ENCODE measurements at places on chromosomes 11 and 22.

- peak; percentile 75 for DNase-seq
These were observed 29.5 kb upstream of the CCDC34 start for GRCh38 chr11:27392278-27393114.

DNA sequence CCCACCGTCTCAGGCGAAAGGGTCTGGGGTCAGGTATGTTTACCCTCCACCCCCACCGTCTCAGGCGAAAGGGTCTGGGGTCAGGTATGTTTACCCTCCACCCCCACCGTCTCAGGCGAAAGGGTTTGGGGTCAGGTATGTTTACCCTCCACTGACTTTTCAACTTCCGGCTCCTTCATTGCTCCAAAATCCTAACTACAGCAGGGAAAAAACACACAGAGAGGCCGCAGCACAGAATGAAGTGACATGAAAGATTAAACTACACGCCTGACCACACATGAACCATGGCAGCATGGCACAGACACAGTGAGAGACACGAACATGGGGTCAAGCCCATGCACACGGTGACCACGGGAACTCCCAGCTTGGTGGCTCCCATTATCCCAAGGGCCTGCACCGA is 634.9 kb upstream of the B3GAT1 start:
- DNase-seq = no peak

GRCh38 chr11:63920126-63920938 is 3.4 kb upstream of the RCOR2 start:
- DNase-seq = peak; percentile 19

DNA sequence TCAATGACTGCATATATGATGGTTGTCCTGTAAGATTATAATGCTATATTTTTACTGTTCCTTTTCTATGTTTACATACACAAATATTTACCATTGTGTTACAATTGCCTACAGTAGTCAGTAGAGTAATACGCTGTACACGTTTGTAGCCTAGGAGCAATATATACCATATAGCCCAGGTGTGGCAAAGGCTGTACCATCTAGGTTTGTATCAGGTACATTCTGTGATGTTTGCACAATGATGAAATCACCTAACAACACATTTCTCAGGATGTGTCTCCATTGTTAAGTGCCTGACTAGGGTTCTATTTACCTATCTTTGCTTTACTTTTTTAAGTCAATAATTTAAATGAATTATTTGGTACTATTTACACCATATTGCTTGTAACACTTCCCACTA is 21.9 kb downstream of the PRR5L start:
- DNase-seq = no peak

- no peak for DNase-seq
These were observed 561.6 kb downstream of the BUD13 start for GRCh38 chr11:116211147-116211546.

DNA sequence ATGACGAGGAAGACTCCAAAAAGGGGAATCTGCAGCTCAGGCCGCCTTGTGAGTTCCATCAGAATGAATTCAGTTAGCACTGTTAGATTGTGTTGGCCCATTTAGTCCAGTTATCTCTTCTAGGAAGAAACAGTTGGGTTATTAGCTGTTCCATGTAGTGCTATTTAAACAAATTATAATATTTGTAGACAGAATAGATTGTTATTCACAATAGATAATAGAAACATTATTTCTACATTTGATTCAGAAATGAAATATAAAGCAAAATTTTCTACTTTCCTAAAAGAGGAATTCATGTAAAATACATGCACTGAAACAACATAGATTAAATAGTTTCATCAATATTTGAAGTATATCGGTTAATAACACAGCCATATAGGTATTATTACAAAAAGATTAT is at the start of gene OR8K5:
Gene OR8K5, minus strand, starts transcription at position 101 of the 400 bp plus-strand sequence. Its CDS starts 0 bp downstream, at position 101.
- no peak for DNase-seq

GRCh38 chr11:7493670-7494069 is 8.4 kb downstream of the OLFML1 start:
- no peak for DNase-seq

GRCh38 chr11:91906871-91907624 is 317.6 kb upstream of the FAT3 start:
- DNase-seq = no peak

GRCh38 chr11:124640666-124641065 is 18.0 kb downstream of the TBRG1 start:
- DNase-seq = no peak

- peak; percentile 80 for DNase-seq
These were observed 10.4 kb upstream of the SREBF2 start for GRCh38 chr22:41822317-41823057.

DNA sequence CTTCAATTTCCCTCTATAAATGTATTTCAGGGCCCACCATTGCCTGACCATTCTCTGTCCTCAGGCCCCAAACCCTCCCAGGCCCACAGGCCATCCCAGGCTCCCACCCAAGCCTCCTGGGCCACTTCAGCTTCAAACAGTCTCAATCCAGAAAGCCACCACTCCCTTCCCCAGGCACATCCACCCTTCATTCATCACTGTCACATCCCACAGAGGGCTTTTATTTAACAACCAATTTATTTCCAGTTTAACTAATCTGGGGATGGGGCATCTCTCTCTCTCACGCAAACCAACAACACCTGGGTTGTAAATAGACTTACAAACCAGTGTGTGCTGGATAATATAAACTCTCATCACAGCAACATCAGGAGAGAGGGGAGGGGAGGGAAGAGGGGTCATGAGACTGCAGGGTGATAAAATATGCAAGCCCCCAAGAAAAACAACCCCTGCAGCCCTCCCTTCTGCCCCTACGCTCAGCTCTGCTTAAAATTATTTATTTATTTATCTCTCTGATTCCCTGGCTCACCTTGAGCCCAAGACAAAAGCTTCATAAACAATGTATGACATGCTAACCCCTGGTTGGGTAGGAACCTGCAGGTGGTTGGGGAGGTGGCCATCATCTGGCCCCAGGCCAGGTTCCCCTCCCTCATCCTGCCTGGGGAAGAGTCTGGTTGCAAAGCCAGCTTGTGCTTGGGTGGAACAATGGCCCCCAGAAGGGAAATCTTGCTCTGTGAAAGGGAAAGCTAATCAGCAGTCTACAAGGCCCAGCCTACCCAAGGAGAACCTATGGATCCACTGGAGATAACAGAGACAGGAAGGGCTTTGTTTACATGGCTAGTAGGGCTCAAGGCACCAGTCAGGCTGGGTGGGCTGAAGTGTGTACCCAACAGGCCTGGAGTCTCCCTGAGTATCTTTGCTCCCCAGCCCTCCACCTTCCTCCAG is 359.2 kb downstream of the BUD13 start:
- no peak for DNase-seq

DNA sequence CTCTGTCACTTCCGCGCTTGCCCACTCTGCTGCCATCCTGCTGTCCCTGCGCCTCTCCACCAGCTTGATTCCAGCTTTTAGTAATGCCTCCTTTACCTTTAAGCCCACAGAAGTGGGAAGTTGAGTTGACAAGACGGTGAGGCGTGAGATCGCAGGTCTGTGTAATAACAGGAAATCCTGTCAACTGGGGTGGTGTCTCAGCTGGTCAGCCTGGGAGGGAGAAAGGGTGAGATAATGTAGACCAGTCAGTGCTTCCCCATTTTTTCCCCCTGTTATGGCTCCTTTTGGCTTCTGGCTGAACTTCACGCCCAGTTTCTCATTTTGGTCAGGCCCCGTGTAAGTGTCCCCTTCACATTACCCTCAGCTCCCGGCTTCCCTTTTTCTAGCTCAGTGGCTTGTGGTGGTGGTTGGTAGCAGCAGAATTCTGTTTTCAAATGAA is 98.9 kb downstream of the TRAF6 start:
- no peak for DNase-seq

GRCh38 chr11:1151366-1152315 is 6.1 kb upstream of the MUC5AC start:
- no peak for DNase-seq

GRCh38 chr11:65636108-65637031 is 1.5 kb upstream of the SIPA1 start:
- no peak for DNase-seq

DNA sequence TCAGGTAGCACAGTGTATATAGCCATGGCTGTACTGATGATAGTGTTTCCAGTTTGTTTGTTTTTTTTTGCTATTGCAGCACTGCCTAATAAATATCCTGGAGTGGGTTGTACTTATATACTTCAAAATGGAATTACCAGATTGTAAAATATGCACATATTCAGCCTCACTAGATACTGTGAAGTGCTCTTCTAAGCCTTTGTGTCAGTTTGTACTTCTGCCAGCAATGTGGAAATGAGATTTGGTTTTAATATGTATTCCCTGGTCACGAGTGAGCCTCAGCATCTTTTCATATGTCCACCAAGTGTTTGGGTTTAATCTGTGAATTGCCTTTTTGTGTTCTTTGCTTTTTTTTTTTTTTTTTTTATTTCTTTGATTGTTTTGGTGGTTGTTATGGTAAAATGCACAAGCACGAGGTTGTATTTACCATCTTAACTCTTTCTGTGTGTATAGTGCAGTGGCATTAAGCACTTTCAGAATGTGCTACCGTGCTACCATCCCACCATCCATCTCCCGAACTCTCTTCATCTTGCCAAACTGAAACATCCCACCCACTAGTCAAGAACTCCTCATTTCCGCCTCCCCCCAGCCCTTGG is 34.9 kb downstream of the ST3GAL4 start:
- no peak for DNase-seq

DNA sequence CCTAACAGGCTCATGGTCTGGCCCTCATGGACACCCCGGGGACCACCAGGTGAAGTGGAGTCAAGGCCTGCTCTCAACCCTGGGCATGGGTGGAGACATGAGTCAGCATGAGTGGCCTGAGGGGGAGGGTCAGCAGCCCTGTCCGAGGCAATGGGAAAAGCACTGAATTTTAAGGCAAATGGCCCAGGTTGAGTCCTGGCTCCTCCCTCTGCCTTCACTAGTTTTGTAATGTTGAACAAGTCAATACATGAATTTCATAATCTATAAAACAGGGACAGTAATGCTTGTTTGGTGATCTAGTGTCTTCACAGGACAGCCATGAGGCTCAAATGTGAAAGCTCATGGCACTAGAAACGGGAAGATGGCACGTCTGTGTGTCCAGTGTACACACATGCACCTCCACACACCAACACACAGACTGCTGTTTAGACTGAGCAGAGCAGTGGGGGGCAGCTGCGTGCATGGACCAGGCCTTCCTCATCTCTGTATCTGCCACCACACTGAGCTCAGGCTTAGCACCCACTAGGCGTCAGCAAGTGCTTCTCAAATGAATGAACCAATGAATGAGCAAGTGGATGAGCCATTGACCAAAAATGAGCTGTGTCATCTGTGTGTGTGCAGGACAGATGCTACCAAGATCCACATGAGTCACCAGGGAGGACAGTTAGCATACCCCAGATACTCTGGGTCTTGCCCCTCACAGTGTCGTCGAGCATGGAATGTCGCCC is 63.4 kb downstream of the NRXN2 start:
- DNase-seq = peak; percentile 97

DNA sequence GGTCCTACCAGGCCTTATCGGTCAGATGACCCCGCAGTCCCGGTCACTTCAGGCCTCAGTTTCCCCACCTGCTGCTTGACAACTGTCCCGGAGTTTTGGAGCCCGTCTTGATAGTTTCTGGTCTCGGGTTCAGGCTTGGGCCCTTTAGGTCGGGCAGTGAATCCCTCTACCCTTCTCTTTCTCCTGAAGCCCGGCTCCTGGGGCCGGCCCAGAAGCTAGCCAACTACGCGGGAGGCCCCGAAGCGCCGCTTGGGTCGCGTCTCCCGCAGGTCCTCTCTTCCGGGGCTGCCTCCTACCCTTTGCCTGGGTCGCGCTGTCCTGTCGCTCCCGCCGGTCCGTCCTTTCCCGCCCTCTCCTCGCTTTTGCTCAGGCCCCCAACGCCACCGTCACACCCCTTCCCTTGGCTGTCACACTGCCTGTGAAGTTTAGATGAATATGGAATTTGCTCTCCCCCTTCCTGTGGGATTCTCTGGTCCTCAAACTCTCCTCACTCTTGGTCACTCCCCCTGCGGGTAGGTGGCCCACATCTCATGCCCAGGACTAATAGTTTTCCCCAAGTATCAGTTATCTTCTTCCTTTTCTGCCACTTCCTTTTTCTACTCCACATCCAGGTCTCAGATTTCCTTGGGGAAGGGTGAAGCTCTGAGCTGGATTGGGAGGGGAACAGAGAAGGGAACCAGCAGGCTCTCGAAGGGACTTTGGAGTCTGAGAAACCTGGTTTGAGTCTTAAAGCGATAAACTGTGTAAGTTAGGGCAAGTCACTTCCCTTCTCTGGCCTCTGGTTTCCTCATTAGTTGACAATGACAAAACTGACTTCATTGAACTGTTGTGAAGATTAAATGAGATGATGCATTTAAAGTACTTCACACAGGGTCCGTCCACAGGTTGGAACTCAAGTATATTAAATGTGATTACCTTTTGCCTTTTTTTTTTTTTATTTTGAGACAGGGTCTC is 790 bp downstream of the RAB1B start:
- peak; percentile 64 for DNase-seq
